ENCODE measurements at places on chromosomes 2 and 18.

DNA sequence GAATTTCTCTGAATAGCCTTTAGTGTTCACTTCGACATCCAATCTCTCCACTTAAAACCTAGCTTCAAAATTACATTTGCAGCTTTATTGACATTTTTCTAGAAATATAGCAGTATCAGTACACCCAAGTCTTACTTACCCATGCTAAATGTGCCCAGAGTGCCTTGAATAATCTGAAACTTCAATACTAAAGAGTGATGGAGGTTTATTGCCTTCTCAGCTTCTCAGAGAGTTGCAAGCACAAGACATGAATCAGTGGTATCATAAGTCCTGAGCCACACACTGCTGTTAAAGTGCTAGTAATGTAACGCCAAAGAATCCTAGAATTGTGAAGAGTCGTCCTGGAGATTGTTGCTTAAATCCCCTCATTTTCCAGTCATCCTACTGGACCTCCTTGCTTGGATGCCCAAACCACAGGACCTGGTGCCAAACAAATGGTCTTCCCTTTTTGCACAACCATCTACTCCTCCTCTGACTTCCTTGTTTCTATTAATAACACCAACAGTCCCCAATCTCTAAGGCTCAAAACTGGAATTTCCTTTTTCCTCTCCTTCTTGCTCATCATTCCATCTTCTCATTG is 83.2 kb upstream of the SPATS2L start:
- no peak for DNase-seq

DNA sequence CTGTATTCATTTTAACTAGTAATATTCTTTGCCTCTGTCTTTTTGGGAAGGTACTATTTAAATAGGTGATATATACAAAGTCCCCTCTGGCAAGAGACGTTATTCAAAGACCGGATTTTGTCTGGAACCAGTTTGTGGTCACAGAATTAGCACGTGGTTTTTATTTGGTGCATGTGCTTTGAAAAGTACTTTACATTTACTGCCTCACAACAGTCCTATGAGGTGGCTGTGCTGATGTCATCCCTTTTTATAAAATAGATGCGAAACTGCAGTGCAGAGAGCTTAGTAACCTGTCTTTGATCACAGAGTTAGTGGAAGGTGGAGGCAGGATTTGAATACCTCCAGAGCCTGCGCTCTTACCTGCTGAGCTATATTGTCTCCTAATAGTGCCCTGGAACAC is 4.0 kb downstream of the LPIN1 start:
- DNase-seq, result no peak

GRCh38 chr2:167451496-167452289 is 563.4 kb downstream of the XIRP2 start:
- DNase-seq, result no peak

DNA sequence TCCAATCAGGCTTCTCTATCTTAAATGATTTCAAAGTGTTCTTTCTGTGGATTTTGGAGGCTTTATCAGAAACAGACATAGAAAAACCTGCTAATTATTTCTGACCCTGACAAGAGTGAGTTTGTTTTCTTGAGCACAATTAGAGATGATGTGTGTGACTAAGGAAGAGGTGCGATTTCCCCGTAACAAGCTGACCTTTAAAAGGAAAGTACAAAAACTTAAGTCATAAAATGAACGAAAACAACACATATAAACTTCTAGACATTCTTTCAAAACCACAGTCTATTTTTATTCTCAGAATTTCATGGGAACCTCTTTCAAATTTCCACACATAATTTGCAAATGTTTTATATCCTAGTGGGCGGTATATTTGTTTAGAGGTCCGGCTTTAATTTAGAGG is 604.8 kb downstream of the CPS1 start:
- DNase-seq, result no peak

DNA sequence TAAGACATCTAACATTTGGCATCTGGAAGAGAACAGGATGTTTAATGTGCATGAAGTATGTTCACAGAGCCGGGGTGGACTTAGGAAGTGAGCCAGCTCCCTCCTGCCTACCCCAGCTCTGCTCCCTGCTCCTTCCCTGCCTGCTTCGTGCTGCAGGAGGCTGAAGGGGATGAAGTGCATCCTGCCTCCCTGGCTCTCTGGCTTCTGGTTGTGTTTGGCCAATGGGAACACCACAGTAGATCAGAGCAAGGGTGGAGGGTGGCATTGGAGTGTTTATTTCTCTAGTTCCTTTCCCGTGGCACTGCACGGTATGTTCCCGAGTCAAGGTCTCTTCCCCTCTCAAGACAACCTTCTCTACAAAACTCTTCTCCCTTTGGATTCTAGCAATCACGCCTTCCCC is 379.9 kb downstream of the CLIP4 start:
- DNase-seq, result no peak

DNA sequence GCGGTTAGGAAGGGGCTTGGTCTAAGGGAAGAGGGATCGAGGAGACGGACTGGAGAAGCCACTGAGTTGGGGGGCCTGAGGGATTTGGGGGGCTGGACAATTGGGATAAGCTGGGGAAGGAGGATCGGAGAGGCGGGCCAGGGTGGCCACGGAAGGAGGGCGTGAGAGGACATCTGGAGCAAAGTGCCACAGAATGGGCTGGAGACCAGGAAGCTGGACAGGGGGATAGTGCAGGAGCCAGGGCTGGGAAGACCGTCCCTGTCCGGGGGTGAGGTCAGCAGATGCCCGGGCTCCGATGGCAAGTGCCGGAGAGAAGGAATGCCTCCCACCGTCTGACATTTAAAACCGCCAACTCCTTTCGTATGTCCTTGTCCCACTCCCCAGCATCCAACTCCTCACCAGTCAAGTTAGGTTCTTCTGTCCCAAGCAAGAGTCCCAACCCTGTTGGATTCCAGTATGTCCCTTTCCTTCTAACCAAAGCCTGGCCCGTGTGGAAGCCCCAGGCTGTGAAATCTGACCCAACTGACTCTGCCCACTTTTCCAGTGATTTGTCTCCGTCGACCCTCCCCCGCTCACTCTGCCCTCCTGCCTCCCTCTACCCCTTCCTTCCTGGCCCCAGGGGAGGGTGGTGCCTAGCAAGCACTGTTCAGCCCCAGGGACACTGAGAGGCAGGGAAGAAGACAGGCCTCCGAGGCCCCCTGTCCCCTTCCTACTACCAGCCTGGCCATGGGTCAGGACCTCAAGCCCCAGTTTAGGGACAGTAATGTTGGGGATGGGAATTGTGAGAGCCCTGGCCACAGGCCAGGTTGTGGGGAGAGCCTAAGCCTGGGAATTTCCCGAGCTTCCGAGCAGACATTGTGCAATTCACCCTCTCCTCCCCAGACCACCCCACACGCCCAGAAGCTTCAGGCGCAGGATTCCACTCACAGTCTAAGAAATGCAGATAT is 31.5 kb upstream of the TMBIM1 start:
- DNase-seq, result peak; percentile 38

DNA sequence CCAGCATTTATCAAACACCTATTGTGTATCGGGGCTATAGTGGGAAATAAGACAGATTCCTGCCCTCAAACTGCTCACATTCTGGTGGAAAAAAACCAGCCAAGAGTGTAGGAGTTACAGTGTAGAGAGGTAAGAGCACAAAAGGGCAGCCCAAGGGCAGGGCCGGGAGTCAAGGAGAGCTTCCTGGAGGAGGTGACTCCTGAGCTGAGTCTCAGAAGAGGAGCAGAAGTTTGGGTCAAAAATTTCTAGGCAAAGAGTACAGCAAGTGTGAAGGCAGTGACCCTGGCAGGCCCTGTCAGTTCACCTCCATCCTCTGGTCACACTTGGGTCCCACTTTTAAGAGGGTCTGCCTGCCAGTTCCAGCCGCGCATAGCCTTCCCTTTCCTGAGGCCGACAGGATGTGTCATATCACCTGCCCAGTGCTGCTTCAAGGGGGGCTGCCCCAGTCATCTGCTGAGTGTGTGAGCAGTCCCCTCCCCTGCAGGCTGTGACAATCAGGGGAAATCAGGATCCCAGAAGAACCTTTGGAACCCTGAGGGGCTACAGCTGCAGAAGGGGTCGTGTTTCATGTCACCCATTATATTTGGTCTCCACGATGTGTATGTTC is 118.4 kb downstream of the GLI2 start:
- DNase-seq, result no peak

- no peak for DNase-seq
These were observed 7.5 kb upstream of the CCDC195 start for GRCh38 chr2:224723586-224724217.

DNA sequence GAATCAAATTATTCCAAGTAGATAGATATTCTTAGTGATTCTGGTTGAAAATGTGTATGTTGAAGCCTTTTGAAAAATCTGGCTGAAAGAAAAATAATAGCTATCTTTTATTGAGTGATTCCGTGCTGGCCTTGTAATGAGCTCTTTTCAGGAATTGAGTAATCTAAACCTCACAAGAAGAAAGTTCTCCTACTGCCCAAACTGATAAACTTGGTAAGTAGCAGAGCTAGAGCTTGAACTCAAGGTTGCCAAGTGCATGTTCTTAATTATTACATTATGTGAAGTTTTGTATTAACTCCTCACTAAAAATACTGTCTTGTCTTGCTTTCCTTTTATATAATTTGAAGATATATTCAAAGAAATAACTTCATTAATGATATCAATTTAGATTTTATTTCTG is 1.6 kb upstream of the PPP1R1C start:
- no peak for DNase-seq

DNA sequence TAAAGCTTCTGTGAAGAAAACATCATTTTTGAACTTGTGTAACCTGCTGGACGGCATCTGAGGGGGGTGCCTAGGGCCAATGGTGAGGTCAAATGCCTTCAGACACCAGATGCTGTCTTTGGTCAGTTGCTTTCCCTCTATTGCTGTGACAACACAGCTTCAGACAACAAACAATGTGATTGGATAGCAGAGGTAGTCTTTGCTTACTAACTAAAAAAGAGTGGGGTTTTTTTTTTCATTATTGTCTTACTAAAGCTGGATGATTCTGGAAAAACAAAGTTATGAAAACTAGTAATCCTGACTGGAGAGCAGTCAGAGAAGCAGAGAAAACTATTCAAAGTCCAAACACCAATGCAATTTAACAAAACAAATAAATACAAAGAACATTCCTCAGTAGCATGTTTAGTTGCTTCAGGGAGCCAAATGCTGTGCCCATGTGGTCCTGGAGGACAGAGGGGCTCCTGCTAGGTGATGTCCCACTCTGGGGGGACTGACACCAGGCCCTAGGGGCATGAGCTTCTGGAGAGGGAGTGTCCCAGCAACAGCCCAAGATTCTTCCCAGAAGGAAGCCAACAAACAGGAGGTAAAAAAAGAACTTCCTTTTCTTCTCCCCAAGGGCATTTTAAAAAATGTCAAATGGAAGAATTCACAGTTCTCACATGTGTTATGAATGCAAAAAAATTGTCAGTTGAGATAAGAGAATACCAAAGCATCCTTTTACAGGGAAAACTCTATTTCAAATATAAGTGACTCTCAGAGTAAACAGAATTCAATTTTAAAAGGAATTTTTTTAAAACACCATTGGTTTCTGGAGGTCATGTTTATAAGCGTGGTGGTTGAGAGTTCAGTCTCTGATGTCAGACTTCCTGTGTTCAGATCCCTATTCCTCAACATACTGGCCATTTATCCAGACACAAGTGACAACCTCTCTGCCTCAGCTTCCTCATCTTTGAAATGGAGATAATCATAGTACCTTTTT is 181.1 kb upstream of the PGAP1 start:
- DNase-seq, result no peak

GRCh38 chr2:235945608-235946140 is 222.5 kb downstream of the GBX2 start:
- DNase-seq, result no peak

DNA sequence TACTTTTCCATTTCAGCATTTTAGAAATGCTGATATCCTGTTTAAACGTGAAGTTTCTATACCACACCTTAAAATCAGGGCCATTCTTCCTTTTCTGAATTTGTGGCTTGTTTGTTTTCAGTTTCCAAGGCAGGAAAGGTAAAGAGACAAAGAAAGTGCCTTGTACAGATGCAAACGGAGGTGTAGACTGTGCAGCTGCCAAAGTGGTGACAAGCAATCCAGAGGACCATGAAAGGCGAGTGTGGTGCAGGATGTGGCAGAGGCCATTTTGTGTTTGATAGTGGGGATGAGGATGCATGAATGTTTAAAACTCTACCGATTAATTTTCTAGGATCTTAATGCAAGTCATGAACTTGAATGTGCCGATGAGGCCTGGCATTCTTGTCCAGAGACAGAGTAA is 733 bp downstream of the C2orf74 start:
- no peak for DNase-seq

DNA sequence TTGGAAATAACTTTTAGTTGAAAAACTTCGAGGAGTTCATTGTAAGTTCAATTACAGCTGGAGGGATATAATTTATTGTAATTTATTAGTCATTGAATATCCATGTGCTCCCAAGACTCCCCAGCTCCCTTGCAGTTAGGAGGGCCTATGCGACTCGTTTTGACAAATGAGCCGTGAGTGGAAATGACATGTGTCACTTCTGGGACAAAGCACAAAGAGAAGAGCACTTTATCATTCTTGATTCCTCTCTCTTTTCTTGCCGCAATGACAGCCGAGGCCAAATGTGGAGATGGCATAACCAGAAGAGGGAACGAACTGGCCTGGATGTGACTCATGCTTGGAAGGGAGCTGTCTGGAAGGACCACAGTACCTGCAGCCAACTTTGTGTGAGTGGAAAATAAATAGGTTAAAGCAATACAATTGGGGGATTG is 44.2 kb upstream of the ITSN2 start:
- no peak for DNase-seq

GRCh38 chr2:2547451-2547850 is 216.4 kb upstream of the MYT1L start:
- DNase-seq, result no peak

DNA sequence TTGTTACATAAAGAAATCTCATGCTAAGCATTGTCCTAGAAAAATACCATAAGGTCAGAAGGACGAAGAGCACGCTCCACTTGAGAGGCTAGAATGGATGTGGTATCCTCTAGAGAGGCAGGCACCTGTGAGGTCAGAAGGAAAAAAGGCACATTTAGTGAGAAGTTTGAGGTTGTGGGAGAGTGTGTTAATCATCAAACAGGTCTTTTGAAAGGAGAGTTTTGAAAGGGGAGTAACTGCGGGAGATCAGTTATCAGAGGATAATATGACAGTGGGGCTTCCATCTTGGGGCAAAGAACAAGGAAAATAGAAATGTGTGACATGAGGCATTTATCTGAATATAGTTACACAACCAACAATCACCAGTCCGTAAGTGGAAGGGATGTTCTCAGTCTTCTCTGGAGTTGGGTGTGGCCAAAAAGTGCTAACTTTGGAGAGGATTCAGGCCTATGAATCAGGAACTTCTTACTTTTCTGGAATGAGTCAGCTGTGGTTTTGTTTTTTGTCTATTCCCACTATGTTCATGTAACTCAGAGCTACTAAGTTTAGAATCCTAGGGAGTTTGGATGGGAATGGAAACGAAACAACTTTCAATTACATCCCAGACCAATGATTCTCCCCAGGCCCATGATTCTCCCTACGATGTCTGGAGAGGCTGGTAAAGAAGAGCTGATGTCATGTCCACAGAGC is 451.4 kb upstream of the ST6GAL2 start:
- DNase-seq, result no peak

GRCh38 chr2:861655-862354 is 88.8 kb upstream of the SNTG2 start:
- no peak for DNase-seq

Data from HL-60 (cell line).